ENCODE measurements at places on chromosomes 6 and 20.

GRCh38 chr20:45822857-45823256, 4.3 kb downstream of the TNNC2 start:
- DNase-seq, result no peak

DNA sequence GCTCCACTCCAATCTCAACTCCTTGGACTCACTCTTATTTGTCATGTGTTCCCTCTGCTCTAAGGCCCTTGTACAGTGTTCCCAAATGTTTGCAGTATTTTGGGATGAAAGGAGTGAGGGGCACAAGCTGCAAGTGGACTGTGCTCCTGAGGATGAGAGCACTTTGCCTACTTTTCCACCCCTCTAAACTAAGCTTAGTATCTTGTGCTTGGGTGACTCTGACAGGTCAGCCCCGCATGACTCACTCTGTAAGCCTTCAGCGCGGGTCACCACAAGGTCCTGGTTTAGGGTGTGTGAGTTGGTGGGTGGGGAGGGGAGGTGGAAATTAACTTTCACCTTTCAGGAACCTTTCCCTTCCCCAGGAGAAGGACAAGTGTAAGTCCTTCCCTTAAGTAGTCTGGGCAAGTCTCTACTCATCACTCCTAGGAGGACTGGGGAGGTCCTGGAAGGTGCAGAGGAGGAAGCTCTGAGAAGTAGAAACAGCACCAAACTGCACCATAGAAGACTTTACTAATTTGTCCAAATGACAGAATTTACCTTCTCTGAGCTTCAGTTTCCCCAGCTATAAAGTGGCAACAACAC, 68.8 kb upstream of the EPB41L1 start:
- no peak for DNase-seq

GRCh38 chr6:121731381-121731780, 295.9 kb downstream of the GJA1 start:
- DNase-seq, result no peak

- no peak for DNase-seq
Observed at GRCh38 chr20:14921513-14921912, 584.1 kb upstream of the FLRT3 start.

- no peak for DNase-seq
Observed at GRCh38 chr6:11702089-11702488, 76.5 kb downstream of the ADTRP start.

DNA sequence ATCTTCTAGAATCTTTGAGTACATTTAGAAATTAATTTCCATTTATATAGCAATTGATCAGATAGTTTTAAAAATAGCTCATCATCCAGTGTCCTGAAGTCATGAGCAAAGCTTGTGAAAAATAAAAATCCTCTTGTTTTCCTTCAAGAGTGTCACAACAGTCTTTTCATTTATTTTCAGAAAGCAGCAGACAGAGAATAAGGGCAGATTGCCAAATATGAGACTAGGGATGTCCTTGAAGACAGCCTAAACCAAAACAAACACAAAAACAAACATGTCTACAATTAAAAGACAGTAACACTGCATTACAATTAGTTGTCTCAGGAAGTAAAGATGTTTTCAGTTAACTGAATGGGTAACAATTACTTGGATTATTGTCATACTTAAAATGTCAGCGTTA, 682.8 kb downstream of the TFAP2A start:
- no peak for DNase-seq

GRCh38 chr6:98900706-98901105, 47.0 kb downstream of the FBXL4 start:
- no peak for DNase-seq

- peak; percentile 15 for DNase-seq
Observed at GRCh38 chr6:132614554-132614953, 9.5 kb downstream of the TAAR2 start.

- no peak for DNase-seq
Observed at GRCh38 chr6:44309092-44309491, 4.1 kb downstream of the AARS2 start.

- no peak for DNase-seq
Observed at GRCh38 chr6:134446896-134447295, 129.0 kb upstream of the SGK1 start.

- DNase-seq, result no peak
Observed at GRCh38 chr6:85348643-85349042, 101.2 kb upstream of the NT5E start.

- peak; percentile 16 for DNase-seq
Observed at GRCh38 chr6:32226434-32226833, 2.6 kb upstream of the NOTCH4 start.

GRCh38 chr6:113060664-113061063, 713.5 kb downstream of the RFPL4B start:
- DNase-seq, result no peak

DNA sequence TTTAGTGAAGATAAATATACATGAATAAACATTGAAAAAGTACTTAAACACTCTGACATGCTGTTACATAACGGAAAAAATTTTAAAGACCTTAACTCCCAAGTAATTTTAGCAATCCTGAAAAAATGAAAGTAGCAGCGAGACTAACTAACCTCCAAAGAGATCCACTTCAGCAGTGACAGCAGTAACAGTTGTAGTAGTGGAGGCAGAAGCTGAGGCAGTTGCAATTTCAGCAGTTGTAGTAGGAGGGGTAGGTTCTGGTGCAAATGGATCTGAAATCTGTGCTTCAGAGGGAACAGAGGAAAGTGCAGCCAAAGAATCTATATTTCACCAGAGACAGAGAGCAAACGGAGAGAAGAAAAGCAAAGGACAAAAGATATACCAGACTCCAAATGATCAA, 88.8 kb downstream of the PRSS35 start:
- DNase-seq, result no peak

DNA sequence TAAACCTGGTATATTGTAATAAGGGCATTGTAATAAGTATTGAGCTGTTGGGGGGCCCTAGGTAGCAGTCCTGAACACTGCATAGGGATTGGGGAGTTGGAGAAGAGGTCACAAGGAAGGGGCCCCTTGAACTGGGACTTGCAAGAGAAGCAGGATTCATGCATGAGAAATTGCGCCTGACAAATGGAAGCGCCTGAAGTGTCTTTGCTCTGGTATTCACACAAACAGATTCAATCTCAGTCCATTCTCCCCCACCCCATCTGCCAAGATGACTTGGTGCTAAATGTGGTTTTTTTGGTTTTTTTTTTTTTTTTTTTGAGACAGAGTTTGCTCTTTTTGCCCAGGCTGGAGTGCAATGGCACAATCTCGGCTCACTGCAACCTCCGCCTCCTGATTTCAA, 87.1 kb downstream of the CAP2 start:
- no peak for DNase-seq

GRCh38 chr6:13112921-13113320, 215.4 kb downstream of the TBC1D7 start:
- DNase-seq, result no peak
